ENCODE measurements at places on chromosomes 5 and 9.

GRCh38 chr9:14497476-14497875, 183.5 kb upstream of the NFIB start:
- DNase-seq, result no peak

DNA sequence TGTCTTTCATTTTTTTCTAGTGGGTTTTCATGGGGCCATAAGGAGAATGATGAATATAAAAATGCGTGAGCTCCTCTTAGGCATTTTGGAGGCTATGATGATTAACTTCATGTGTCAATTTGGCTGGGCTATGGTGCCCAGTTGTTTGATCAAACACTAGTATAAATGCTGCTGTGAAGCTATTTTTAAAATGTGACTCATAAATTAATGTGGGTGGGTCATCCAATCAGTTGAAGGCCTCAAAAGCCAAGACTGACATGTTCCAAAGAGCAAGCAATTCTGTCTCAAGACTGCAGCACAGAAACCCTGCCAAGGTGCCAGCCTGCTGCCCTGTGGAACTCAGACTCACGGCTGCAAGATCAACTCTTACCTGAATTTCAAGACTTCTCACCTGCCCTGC, 24.4 kb upstream of the ICE1 start:
- no peak for DNase-seq

- DNase-seq, result no peak
Observed at GRCh38 chr5:55456216-55456895, 78.4 kb downstream of the PLPP1 start.

- DNase-seq, result no peak
Observed at GRCh38 chr9:68997666-68998065, 16.2 kb downstream of the PRKACG start.

- DNase-seq, result no peak
Observed at GRCh38 chr5:83644301-83644700, 76.4 kb downstream of the HAPLN1 start.

- DNase-seq, result no peak
Observed at GRCh38 chr5:115243412-115243811, 19.3 kb downstream of the PGGT1B start.

GRCh38 chr5:65790371-65791163, 68.6 kb downstream of the NLN start:
- DNase-seq, result no peak

GRCh38 chr5:87392170-87392569, 20.6 kb downstream of the CCNH start:
- DNase-seq, result no peak
